ENCODE measurements at places on chromosomes 1 and 21.
A peak's percentile ranks its signal among the peaks of the same experiment; 100 is the strongest.

GRCh38 chr1:241992734-241993133, 6.2 kb downstream of the MAP1LC3C start:
- DNase-seq = no peak

DNA sequence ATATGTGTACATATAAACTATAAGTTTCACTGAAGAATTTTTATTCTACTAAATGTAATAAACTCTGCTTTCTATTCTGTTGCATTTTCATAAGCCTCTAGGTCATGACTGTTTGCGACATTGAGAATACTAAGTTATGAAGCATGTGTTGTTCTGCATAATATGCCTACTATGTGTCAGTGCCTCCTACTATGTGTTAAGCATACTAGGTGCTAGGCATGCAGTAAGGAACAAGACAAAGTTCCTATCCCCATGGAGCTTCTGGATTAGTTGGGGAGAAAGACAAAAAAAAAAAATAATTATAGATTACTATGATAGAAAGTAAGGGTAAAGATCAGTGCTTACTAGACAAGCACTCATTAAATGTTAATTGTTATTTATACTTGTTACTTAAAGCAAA, 1.3 kb downstream of the SDCCAG8 start:
- DNase-seq = no peak

- no peak for DNase-seq
Measured at GRCh38 chr1:41503538-41504113, 19.1 kb upstream of the EDN2 start.

DNA sequence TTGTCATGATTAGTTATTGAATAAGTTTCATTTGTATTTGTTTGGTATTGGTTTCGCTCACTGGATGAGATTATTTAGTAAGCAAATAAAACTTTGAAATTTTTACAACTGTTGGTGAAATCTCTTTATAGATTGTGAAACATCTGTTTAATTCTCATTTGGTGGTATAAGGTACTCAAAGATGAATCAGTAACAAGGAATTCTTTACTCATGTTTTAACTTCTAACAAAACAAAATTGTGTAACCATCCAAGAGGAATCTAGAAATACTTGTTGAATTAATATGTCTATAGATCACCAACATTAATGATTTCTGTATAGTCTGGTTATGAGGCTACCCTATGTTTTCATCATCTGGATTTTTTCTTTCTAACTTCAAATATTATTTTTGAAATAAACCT, 62.8 kb upstream of the USP25 start:
- DNase-seq = no peak

GRCh38 chr1:99849413-99849743, 783 bp upstream of the AGL start:
- no peak for DNase-seq

DNA sequence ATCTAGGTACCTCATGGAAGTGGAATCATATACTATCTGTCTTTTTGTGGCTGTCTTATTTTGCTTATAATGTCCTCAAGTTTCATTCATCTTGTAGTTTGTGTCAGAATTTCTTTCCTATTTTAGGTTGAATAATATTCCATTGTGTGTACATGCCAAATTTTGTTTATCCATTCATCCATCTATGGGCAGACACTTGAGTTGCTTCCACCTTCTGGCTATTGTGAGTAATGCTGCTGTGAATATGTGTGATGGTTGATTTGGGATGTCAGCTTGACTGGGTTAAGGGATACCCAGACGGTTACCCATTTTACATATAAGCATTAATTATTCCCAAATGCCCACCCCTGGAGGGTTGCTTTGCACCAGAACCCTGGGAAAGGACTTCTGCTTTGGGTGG, 477.5 kb downstream of the PTPRU start:
- no peak for DNase-seq

DNA sequence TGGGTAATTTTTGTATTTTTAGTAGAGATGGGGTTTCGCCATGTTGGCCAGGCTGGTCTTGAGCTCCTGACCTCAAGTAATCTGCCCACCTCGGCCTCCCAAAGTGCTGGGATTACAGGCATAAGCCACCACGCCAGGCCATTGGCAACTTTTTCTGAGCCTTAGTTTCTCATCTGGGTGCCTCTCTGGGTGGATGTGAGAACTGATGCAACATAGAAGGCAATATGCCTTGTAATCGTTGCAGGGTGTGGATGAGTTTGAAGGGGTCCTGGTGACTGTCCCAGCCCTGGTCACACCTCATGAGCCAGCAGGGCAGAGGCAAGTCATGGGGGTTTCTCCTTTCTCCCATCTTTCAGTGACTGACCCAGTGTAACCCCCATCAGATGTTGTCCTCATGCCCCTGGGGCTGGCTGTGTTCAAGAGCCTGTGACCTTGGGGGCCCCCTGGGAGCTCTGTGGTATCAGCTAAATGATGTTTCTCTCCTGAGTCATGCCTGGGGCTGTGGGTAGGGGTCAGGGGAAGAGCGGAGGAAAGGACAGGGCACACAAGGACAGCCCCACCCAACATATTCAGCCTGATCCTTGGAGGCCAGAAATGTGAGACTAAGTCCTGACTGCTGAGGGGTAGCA, 3.6 kb downstream of the COL9A2 start:
- DNase-seq = no peak

- no peak for DNase-seq
Measured at GRCh38 chr1:17201201-17202021, 3.5 kb upstream of the PADI1 start.

DNA sequence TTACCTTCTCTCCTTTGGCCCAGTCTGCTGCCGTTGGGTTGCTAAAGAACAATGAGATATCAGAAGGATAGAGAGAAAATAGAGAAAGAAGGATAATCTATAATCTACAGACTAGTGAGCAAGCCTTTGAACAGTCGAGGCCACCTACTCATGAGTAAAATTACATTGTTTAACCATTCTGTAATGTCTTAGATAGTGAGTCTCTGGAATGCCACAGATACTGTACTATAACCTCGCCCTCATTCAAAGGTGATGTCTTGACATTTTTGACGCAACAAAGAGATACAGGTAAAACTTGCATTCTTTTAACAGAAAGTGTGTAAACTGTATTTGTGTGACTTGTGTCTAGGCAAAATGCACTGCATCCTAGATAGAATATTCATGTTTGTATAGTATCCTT, 77.9 kb downstream of the LAMC1 start:
- DNase-seq = no peak

DNA sequence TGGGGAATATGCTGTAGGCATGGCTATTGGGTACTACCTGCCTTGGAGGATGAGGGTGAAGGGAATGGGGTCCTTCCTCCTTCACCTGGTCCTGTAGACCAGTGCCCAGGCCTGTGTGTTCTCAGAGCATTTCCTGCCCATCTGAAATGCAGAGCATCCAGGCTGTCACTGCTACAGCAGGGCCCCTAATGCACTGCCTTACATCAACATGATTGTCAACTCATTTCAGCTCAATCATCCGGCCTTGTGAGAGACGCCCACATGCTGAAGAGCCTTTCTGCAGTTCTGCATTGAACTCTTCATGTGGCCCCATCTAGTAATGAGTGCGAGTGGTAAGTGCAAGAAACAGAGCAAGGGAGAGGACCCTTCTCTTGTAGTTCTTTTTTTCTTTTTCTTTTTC, 39.8 kb upstream of the SRP9 start:
- DNase-seq = no peak

GRCh38 chr1:22870201-22870871, 102.3 kb downstream of the LACTBL1 start:
- no peak for DNase-seq

DNA sequence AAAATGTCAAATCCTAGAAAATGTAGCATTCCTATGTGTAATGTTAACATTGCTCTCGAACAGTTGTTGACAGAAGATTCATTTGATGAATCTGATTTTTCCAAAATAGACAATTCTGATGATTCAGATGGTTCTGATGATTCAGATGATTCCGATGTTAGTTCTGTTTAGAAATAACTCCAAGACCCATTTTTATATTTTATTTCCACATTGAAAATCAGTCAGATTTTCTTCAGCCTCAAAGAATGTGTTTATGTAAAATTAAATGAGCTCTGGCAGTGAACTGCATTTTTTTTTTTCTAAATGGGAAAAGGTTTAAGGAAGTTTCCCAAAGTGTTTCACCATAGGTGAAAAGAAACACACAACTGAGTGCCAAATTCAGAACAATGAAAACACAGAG, 136.5 kb downstream of the TSEN15 start:
- DNase-seq = no peak

DNA sequence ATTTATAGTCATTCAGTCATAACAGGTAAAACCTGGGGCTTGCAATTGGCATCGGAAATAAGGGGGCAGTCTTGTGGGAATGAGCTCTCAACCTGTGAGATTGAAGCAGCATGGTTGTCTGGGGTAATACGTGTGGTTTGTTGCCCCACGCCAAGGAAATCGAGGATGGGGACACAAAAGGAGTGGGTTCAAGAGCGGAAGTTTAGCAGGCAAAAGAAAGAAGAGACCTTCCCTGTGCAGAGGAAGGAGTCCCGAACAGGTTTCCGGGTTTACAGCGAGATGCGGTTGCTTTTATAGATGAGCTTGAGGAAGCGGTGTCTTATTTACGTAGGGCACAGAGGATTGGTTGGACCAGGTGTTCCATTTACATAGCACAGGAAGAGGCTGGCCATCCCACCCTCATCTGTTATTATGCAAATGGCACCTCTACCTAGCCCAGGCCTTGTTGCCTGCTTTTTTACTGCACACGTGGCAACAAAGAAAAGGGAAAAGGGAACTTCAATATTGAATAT, 37.3 kb downstream of the IFNAR1 start:
- peak; percentile 46 for DNase-seq

GRCh38 chr1:112251766-112252506, 144.1 kb upstream of the CTTNBP2NL start:
- DNase-seq = no peak

DNA sequence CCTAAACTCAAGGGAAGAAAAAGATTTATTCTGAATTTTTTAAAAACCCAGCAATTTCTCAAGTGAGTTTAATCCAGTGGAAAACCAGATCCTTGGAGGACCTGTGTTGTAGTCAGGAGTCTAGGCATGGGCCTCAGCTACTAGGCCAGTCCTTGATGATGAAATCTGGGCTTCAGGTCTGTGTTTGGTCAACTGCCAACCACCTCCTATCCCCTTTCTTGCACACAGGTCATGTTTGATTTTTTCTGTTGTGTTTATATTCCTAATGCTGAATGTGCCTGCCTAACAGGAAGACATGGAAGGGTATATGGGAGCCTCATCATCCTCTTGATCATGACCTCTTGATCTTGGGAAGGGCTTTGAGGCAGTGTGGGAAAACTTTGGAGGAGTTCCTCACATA, 38.2 kb upstream of the SLC19A2 start:
- no peak for DNase-seq

GRCh38 chr1:178172939-178173338, 79.0 kb downstream of the RASAL2 start:
- DNase-seq = no peak

DNA sequence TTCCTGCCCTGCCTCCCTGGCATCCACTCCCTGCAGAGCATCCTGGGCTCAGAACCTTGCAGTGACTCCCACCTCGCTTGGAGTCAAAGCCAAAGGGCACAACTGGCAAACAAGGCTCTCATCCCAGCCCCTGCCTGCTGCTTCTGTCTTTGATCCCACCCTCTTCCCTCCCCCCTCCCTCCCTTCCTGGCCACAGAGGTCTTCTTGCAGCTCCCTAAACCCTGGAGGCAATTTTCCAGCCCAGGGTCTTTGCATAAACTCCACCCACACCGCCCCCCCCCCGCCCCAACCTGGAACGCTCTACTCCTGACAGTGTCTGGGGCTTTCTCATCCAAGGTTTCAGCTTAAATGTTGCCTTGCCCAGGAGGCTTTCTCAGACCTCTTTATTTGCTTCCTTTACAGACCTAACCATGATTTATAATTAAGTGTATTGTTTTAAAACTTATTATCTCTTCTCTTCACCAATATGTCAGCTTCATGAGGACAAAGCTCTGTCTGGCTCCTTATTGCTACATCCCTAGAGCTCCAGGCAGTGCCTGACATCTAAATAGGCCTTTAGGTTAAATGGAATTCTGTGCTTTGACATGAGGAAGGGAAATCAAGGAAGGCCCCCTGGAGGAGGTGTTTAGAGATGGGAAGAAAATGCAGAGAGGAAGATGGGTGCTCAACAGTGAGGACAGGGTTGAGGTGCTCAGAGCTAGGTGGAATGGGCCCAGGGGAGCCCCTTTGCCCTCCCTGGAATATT, 37.7 kb upstream of the PADI1 start:
- DNase-seq = no peak

GRCh38 chr1:32411261-32411660, 17.0 kb upstream of the BSDC1 start:
- no peak for DNase-seq
